D721Med (cell line): ENCODE measurements at places on chromosomes 2 and 18.

GRCh38 chr2:144686518-144687215 lies 166.7 kb upstream of the ZEB2 start:
- no peak for DNase-seq

DNA sequence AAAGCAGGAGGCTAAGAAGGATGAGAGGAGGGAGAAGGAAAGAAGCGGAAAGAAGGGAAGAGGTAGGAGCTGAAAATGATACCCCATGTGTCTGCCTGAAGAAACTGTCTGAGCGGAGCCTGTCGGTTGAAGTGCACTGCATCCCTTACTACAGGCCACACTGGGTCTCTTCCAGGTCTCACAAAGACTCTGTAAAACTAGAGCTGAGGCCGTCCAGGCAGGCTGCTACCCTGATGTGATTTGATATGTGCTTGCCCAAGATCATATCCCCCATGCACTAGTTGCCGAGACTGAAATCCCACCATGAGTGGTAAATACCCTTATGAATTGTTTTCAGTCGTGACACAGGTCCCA lies 134.4 kb downstream of the MAIP1 start:
- DNase-seq, result no peak

- DNase-seq, result no peak
Measured at GRCh38 chr2:147855316-147855715, 10.5 kb downstream of the ACVR2A start.

DNA sequence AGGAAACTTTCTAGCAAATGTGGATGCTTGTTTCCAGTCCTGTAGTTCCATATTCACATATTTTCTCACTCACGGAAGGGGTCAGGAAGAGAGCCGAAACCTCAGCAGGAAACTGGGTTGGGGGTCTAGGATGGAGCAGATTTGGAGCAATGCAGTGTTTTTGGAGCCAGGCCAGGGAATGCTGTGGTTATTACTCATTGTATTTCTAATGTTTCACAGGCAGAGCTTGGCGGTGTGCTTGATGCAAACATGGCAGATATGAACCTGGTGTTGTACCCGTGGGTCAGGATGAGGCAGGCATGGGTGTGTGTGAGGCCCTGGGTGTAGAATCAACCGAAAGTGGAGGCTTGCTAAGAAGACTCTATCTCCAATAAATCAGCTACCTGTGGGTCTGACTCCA lies 34.6 kb upstream of the ACKR3 start:
- no peak for DNase-seq

DNA sequence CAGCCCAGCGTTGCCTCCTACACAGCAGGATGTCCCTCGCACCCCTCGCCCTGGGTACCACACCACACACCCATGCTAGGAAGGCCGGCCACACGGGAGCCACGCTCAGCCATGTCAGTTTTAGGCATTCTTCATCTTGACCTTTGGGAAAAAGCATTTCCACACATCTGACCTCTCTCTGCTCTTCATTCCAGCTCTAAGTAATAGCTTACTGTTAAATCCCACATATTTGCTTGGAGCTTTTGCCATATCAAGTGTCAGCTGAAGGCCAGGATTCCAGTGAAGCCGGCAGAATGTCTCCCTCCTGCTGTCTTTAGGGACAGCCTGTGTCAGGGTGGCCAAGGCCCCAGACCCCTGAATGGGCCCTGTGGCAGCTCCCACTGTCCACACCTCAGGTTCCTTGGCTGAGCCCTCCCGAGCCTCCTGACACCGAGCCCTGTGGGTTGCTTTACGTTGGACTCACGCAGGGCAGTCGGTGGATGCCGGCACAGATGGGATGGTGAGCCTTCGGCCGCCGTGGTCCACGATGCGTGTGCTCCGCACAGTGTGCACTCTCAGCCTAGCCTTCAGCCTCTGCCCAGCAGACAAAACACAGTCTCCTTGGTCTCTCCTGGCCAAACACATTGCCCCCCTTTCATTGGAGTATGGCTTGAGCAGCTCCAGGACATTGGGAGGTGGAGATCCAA lies 202.0 kb downstream of the SEPTIN10 start:
- no peak for DNase-seq

DNA sequence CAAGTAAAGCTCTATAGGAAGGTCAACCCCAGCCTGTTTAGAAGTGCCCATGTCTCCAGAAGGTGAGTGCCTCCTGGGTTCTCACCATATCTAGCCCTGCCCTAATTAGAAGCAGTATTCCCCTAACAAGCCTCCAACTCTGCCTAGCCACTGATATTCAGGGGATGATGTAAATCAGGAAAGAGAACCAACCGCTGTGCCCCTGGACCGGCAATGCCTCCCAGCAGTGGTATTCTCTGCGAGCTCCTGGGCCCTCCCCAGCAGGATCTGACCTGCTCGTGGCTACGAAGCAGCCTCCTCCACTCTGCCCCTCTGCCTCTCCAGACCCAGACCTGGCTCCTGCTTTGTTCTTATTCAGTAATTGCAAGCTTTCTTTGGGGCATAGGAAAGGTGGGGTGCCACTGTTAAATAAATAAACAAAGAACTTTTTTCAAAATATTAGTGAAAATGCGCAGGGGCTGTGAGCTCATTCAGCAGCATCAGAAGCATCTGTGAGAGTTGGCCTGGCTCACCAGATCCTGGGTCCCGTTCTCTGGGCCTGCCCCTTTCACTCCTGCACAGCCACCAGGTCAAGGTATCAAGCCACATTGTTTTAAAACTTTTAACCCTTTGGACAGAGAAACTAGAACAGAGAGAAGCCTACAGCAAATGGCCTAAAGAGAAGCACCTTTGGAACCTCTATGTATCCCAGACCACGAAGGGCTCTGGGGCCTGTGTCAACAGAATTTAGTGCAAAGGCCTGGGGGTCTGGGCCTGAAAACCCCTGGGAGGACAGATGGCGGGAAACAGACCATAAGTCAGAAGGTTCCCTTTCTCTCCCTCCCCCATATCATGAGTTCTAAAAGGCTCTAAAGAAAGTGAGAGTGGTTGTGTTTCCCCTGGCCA lies 11.9 kb downstream of the MREG start:
- no peak for DNase-seq

DNA sequence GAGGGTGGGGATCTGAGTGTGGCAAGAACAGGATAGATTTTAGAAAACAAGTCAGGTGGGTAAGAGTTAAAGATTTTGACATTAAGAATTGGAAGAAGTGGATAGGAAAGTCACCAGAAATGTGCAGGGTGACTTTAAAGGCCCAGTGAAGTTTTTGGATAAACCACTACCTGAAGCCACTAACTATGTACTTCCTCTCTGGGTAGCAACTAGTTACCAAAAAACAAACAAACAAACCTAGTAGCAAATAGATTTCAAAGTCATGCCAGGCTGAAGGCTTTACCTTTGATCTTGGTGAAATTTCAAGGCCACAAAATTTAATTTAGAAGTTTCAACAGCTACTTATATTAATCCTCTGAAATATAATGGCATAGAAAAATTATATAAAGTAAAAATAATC lies 42.5 kb downstream of the PSMA8 start:
- DNase-seq, result no peak

DNA sequence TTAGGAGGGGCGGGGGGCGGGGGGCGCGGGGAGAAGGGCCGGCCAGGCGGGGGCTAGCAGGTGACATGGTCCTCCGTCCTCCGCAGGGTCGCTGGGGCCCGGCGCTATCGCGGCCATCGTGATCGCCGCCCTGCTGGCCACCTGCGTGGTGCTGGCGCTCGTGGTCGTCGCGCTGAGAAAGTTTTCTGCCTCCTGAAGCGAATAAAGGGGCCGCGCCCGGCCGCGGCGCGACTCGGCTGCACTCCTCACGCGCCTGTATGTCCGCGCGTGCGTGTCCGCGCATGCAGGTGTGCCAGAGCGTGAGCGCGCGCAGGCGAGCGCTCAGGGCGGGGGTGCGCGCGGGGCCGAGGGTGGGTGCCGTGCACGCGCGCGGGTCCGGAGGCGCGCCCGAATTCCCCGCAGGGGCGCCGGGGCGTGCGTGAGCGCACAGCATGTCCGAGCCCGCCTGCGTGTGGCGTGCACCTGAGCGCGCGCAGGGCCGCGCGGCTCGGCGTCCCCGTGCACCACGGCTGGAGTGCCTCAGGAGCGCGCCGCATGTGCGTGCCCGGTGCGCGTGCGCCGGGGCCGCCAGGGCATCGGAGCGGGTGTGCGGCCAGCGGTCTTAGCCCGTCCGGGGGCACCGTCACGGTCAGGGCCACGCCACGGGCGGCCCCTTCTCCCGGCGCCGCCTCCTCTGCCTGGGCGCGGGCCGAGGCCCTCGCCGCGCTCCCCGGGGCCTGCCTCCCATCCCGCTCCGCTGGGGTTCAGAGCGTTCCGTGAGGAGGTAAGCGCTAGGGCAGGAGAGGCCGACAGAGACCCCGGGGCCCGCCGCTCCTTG lies 6.3 kb downstream of the SNORC start:
- peak; percentile 83 for DNase-seq

- no peak for DNase-seq
Measured at GRCh38 chr2:83585250-83585649, 873.8 kb downstream of the SUCLG1 start.
